AG04450 (cell line): ENCODE measurements at places on chromosomes 3 and 15.

GRCh38 chr3:2810723-2811122 lies 299.5 kb downstream of the IL5RA start:
- DNase-seq = no peak

DNA sequence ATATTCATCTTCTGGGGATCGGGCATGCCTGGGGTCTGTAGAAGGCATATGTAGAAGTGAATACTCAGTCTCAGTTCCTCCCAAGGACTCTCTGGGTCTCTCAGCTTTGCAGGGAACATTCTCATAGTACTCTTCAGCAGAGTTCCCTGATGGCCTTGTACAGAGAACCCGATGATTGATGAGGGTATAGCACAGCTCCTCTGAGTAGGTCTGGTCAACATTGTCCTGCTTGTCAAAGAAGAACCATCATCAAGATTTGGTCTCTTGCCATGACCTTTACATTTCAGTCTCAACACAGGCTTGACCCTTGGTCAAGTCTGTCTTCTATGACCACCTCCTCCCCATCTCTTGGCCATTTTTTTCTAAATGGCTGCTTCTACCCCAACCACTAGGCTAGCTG lies 9.5 kb downstream of the GCSAM start:
- DNase-seq = no peak

- DNase-seq = no peak
These were observed 20.8 kb downstream of the HACD2 start for GRCh38 chr3:123564056-123564455.

DNA sequence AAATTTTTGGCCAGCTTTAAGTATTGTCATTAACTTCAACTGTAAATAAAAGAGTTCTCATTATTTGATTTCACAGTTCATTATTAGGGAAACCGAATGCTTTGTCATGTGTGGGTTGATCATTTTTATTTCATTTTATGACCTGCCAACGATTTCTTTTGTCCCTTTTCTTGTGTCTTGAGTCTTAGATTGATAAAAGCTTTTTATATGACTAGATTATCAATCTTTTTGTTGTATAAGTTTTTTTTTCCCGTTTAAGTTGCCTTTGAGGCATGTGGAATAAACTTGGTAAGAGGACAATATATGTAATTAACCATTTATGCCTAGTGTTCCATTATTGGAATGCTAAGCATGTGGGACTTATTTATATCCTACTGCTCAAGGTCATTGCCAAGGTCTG lies 62.8 kb downstream of the ATP2C1 start:
- no peak for DNase-seq

- DNase-seq = no peak
These were observed 7.3 kb upstream of the CYP11A1 start for GRCh38 chr15:74374648-74375302.

DNA sequence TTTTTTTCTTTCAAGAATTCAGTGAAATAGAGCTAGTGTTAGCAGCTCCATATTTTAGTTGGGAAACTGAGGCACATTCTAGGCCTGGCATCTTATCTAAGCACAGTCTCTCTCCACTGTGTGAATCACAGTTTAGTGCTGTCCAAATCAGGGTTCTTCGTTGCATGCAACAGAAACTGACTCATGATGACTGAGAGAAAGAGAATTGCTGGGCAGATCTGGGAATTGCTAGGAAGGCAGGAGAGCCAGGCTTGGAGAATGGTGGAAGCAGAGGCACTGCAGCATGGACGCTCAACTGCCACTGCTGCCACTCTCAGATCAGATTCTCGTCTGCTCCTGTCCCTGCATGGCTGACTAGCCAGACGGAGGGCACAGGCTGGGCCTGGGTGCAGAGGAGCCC lies 40.7 kb upstream of the CHST2 start:
- peak; percentile 18 for DNase-seq

- no peak for DNase-seq
These were observed 595.2 kb downstream of the ZIC1 start for GRCh38 chr3:148004331-148004730.

- DNase-seq = no peak
These were observed 683 bp downstream of the UBE2Q2 start for GRCh38 chr15:75843678-75844581.
